Hindlimb muscle (tissue), 1 donor: ENCODE measurements at places on chromosomes 2 and 18. TPM values are rescaled to one million over a fixed set of nuclear protein-coding genes. Genes with fewer than 3 reads are reported as not detected.

The CEBPZOS gene
- polyA plus RNA-seq, result 34.3 TPM

The PPM1B gene
- polyA plus RNA-seq, result 33.1 TPM

The SOWAHC gene
- polyA plus RNA-seq, result 6.5 TPM

The SLC30A3 gene
- 2.8 TPM for polyA plus RNA-seq

The CDC42EP3 gene
- 40.1 TPM for polyA plus RNA-seq

DNA sequence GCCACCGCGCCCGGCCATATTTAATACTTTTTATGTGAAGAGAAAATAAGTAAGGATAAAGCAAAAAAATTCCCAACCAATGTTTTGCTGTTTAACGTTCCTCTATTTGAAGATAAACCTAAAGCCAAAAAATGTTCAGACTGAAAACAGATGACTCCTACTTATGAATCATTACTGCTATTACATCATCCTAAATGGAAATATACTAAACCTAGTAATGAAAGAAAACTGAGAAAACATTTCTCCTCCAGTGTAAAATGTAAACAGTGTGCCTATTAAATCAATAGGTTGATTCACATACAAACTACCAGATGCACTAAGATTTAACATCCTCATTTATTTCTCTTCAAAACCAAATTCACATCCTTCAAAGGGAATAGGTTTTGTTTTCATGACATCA is 43.5 kb downstream of the CWC22 start:
- DNase-seq, result no peak

DNA sequence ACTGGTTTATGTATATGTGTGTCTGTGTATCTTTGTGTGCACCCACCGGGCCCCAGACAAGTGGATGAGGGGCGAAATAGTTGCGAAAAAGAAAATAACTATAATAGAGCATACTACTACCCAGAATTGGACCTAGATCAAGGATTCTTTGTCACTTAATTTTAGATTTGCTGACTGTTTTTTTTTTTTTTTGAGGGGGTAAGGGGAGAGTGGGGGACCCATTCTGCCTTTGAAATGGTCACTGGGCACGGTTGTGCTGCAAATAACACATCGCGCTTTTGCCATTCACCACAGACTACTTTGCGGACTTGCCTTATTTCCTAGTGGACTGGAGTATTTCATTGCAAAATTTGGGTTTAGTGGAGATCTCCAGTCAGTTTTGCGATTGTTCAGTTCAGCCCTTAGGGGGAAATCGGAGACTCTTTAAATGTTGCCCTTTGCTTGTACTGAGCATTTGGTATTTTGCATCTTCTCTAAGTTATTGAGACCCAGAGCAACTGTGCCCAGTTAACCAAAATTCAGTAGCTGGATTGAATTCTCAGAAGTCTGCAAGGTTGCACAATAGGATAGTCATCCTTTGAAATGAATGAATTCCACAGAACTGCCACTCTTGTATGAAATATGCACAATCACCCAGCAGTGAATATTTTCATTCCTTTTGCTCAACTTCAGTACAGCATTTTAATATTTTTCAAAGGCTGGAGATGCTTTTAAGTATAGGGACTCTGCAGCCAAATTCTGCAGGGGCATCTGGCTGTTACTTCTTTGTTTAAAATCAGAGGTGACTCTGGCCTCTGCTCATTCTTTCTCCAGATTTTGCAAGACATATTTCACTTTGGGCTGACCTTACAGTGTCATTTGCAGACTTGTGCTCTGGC is 2.9 kb downstream of the TRIB2 start:
- DNase-seq, result no peak

GRCh38 chr18:5457462-5457957 is 86.3 kb downstream of the EPB41L3 start:
- DNase-seq, result no peak

DNA sequence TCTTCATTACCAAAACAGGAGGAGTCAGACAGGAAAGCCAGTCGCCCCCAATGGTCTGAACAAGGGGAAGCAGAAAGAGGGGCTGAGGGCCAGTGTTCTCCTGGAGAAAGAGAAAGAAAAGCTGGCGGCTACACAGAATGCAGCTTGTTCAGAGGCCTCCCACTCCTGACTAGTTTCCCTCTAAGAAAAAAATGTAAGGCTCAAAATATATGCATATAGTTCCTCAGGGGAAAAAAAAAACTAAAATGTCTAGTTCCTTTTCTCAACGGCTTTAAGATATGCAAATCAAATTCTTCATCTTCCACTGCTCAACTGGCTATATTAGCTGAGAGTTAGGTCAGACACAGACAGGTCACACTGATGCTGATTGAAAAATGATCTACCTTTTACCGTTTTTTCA is 18.6 kb downstream of the MBOAT2 start:
- DNase-seq, result no peak

- DNase-seq, result no peak
These were observed 163.5 kb upstream of the FBXO11 start for GRCh38 chr2:48069769-48070168.

GRCh38 chr2:227615906-227616305 is 1.3 kb upstream of the SCYGR3 start:
- no peak for DNase-seq
